ENCODE measurements at places on chromosomes 6 and 20.

DNA sequence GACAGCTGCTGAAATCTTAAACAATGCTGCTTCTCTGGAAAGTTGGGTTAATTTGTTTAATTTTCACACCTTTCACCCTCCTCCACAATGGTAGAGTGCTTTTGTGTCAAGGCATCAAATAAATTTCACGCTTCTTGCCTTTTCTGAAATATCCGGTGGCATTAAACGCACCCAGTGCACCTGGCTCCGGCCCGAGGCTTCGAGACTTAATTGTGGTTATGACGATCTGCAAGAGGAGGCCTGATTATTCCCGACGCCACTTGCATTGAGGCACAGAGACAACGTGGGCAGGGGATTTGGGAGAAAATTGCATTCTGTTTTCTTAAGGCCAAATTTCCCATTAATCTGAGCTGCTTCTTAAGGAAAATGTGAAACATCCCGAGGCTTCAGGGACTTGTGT, 152.2 kb downstream of the CDH4 start:
- no peak for DNase-seq

GRCh38 chr6:147603392-147604081, 95.0 kb downstream of the SAMD5 start:
- no peak for DNase-seq

- DNase-seq = no peak
Measured at GRCh38 chr6:151869787-151870186, 62.3 kb downstream of the ESR1 start.

- no peak for DNase-seq
Measured at GRCh38 chr20:59670786-59671492, 66.6 kb downstream of the PHACTR3 start.

GRCh38 chr20:63736893-63737694, 630 bp downstream of the LIME1 start:
- no peak for DNase-seq

GRCh38 chr20:11229772-11230171, 556.0 kb upstream of the JAG1 start:
- DNase-seq = no peak

- DNase-seq = no peak
Measured at GRCh38 chr20:46523696-46524328, 10.5 kb upstream of the ZNF334 start.

DNA sequence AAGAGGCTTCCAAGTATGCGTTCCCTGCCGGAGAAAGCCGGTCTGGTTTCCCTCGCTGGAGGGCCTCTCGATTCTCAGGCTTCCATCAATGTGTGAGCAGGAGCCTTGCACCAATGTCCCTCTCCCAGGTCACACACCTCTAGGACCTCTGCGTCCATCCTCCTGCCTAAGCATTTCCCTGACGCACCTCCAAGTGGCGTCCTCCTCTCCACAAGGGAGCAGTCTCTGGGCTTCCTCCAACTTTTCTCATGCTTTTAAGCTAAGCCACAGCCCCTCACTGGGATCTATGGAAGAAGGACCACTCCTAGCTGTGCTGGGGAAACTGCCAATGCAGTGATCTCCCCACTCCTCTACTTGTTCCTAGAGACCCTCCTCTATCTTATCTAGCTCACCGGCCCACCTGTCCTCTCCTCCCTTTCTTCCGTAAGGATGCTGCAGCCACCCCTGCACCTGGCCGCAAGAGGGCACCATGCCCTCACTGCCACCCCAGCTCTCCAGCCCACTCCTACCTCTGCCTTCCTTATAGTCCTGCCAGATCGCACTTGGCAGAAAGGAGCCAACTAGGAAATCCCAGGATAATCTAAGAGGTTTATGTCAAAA, 258.7 kb downstream of the LRFN2 start:
- DNase-seq = peak; percentile 17

DNA sequence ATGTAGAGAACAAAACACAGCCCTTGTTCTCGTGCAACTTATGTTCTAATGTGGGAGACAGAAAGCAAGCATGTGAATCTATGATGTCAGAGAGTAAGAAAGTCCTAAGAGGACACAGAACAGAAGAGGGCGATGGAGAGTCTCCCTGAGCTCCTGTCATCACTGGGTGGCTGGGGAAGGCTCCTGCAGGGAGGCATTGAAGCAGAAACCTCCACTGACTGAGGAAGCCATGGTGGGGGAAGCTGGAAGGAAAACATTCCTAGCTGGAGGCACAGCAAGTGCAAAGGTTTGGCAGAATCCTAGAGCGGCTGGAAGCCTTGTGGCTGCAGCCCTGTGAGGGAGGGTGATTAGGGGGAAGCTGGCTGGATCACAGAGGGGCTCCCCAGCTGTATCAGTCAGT, 248.0 kb downstream of the CDH26 start:
- DNase-seq = no peak

GRCh38 chr6:99092461-99092860, 144.7 kb upstream of the FBXL4 start:
- no peak for DNase-seq

DNA sequence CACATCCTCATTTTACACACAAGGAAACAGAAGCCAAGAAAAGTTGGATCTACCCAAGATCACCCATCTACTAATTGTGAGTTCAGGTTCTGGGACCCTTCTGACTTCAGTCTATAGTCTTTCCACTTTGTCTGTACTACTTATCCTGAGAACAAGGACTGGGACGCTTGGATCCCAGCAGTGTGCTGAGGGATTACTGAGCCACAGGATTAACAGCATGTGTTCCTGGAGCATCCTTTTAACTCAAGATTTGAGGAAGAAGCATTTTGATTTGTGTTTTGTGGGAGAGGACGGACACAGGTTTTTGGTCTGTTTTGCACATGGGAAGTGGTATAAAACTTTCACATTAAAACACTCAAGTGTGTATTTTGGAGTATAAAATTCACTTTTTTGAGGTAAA, 4.4 kb downstream of the ENPP4 start:
- DNase-seq = no peak

DNA sequence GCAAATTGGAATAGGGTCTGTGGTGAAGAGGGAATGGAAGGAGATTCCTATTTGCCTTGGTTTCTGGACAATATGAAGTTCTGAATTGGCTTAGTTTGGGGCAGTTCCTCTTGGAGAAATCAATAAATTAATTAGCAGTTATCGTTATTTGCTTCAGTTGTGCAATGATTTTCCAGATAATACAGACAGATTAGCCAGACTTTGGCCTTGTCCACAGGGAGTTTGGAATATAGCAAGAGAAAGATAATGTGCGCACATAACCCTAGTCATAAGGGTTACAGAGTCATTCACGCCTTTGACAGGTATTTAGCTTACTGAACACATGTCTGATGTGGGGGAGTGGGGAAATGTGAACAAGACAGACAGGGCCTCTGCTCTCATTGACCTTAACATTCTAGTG, 1.3 kb downstream of the ATRN start:
- no peak for DNase-seq
